CD8-positive, alpha-beta memory T cell (primary cell): ENCODE measurements at places on chromosomes 11 and 22. TPM values are rescaled to one million over a fixed set of nuclear protein-coding genes. Genes with fewer than 3 reads are reported as not detected.

- no peak for DNase-seq
Measured at GRCh38 chr11:100575860-100576717, 111.0 kb upstream of the ARHGAP42 start.

- DNase-seq, result no peak
Measured at GRCh38 chr11:38884145-38884865, 2286.3 kb upstream of the RAG2 start.

- DNase-seq, result peak; percentile 81
Measured at GRCh38 chr11:64844330-64845128, at the start of gene CDC42BPG. TSS of gene CDC42BPG (minus strand) at chr11:64844653. CDS start at chr11:64844569, 84 bp downstream.

GRCh38 chr11:85875505-85875904 is 20.3 kb downstream of the CCDC83 start:
- DNase-seq, result no peak

- DNase-seq, result no peak
Measured at GRCh38 chr11:15818132-15818842, 538.1 kb downstream of the SOX6 start.

- no peak for DNase-seq
Measured at GRCh38 chr11:69481393-69481844, at the start of gene LINC01488. TSS of gene LINC01488 (plus strand) at chr11:69481663.

DNA sequence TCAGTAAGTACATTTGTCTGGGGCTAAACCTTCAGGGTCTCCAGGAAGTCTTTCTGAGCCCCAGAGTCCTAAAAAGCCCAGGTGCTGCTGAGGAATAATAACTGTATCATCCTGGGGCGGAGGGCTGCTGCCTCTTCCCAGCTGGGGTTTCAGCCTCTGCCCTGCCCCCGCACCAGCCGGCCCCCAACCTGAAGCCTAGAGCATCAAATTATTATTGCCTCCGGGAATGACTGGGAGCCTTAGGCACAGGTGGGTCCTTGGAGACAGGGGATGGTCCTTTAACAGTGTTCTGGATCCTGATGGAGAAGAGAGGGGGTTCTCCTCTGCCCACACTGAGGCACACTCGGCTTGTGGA is 64.4 kb downstream of the BCR start:
- DNase-seq, result no peak

- no peak for DNase-seq
Measured at GRCh38 chr11:131288521-131289091, 81.8 kb upstream of the NTM start.

- DNase-seq, result no peak
Measured at GRCh38 chr11:67179892-67180490, 60.9 kb downstream of the KDM2A start.

DNA sequence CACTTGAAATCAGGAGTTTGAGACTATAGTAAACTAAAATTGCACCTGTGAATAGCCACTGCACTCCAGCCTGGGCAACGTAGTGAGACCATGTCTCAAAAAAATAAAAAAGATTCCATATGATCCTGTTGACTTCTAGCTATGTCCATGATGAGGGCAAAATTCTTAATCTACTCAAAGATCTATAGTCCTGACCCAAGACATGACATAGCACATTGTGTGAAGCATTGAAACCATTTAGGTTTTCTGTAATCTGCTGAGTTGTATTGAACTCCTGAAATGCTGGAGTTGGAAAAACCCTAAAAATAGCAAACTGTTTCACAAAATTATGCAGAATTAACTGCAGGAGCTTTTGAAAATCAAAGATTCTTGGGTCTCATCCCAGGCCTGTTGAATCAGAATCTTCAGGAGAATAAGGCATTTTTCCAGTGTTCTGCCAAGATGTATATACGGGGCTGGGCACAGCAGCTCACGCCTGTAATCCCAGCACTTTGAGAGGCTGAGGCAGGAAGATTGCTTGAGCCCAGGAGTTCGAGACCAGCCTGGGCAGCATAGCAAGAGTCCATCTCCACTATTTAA is 29.8 kb upstream of the LDHA start:
- no peak for DNase-seq

GRCh38 chr11:923691-924405 is 1.8 kb upstream of the AP2A2 start:
- no peak for DNase-seq

DNA sequence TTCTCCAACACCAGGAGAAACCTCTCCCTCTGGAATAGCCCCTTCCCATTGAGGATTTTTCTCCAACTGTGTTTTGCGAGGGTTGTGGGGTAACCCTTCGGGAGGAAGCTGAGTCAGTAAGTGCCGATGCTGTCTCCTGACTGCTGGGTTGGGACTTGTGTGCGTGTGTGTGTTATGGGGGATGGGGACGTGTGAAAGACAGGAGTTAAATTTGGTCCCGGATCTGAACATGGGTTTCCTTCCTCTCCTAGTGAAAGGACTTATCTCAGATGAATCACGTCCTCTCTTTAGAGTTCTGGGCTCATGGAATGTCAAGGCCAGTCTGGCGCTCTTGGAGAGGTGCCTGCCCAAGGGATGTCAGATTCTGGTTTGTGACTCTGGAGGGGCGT is 33.3 kb downstream of the KIAA1671 start:
- DNase-seq, result no peak

DNA sequence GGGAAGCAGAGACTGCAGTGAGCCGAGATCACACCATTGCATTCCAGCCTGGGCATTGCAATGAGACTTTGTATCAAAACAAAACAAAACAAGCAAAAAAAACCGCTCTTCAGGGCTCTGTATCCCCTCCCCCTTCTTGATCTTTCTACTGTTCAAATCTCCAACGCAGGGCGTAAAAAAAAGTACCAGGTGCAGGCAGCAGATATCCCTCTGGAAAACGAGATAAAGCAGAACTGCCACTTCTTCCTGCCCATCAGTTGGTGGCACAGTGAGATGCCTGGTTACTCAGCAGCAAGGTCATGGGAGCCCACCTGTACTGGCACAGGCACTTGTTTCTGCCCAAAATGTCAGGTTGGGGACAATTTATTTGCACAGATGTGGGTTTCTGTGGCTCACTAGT is 11.2 kb downstream of the CCS start:
- DNase-seq, result no peak

- DNase-seq, result no peak
Measured at GRCh38 chr11:30210357-30210756, 20.5 kb upstream of the FSHB start.

GRCh38 chr11:45664376-45665205 is 831 bp downstream of the CHST1 start:
- no peak for DNase-seq

DNA sequence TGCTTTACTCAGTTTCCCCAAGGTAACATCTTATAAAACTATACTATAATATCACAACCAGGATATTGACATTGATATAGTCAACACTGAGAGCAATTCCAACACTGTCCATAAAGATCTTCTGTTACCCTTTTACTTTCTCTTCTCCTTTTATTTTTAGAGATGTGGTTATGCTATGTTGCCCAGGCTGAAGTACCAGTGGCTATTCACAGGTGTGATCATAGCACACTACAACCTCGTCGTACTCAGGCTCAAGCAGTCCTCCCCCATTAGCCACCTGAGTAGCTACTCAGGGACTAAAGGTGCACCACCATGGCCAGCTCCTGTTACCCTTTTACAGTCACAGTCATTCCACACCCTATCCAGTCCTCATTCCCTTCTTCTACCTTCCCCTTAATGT is 119.7 kb downstream of the CWF19L2 start:
- no peak for DNase-seq

DNA sequence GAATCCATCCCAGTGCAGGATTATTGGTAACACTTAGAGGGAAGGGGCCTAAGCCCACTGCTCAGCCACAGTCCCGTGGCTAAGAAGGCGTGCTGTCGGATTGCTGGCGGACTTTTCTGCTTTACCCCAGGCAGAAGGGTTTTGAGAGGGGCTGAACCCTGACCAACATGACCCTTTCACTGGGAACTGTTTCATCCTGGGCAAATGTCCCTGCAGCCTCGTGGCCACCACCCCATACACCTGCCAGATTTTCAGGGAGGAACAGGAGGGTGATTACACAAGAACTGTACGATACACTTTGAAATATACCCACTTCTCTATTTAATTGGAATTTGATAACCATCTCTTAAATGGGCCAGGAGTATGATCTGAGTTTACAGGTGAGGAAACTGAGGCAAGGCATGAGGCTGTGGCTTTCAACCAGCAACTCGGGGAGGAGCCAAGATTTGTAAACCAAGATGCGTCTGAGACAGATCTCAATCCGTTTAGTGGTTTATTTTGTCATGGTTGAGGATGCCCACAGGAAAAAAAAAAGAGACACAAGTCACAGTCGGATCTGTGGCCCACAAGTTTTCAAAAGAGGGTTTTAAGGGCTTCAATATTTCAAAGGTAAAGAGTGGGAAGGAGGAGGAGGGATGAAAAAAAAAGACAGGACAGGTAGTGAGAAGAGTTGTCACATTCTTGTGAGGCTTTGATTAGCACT is 6.1 kb upstream of the APOL3 start:
- peak; percentile 52 for DNase-seq

DNA sequence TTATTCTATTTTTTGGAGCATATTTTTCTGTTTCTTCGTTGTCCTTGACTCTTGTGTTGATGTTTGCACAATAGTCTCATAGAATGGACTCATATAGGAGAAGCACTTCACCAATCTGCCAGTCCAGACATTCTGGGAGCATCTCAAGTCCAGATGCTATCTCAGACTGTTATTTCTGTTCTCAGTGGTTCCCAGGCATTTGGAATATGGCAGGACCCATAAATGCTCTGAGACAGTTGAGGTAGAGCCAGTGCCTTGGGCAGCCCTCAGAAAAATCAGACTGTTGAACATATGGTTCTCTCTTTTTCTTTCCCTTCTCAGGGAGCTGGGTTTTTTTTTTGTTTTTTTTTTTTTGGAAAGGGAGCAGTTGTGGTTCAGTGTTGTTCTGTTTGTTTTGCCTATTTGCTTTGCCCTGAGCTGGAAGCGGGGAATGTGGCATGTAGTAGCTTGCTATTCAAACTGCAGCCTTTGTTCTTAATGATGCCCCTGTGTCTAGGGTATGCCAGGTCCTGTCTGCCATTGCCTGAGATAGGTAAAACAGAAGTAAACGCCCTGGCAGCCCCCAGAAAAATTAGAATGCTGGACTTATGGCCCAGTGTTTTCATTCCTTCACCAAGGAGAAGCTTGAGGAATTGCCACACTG is 3.7 kb upstream of the MS4A2 start:
- no peak for DNase-seq

TSGA10IP gene
- total RNA-seq, result not detected

PGA5 gene
- total RNA-seq, result not detected

AMBRA1 gene
- total RNA-seq, result 33.3 TPM

DBX1 gene
- total RNA-seq, result not detected

KCNQ1OT1 gene
- 0.20 TPM for total RNA-seq

RGL4 gene
- total RNA-seq, result 3.2 TPM

SLC22A8 gene
- not detected for total RNA-seq

BACE1-AS gene
- 3.8 TPM for total RNA-seq

OR8B3 gene
- not detected for total RNA-seq

CLMP gene
- total RNA-seq, result 0.07 TPM

MUC2 gene
- total RNA-seq, result not detected

B3GAT1 gene
- total RNA-seq, result 0.35 TPM
